ENCODE measurements at places on chromosomes 1 and 21. TPM values are rescaled to one million over a fixed set of nuclear protein-coding genes. Genes with fewer than 3 reads are reported as not detected.

GRCh38 chr1:117284399-117285215, 73.9 kb upstream of the VTCN1 start:
- no peak overlapping the region for H3K4me3 ChIP-seq
- no peak for DNase-seq
- H3K27ac ChIP-seq: no peak overlapping the region
- no peaks in the 10 kb centered on the region for H3K4me1 ChIP-seq
- H3K36me3 ChIP-seq: no peaks in the 10 kb centered on the region

DNA sequence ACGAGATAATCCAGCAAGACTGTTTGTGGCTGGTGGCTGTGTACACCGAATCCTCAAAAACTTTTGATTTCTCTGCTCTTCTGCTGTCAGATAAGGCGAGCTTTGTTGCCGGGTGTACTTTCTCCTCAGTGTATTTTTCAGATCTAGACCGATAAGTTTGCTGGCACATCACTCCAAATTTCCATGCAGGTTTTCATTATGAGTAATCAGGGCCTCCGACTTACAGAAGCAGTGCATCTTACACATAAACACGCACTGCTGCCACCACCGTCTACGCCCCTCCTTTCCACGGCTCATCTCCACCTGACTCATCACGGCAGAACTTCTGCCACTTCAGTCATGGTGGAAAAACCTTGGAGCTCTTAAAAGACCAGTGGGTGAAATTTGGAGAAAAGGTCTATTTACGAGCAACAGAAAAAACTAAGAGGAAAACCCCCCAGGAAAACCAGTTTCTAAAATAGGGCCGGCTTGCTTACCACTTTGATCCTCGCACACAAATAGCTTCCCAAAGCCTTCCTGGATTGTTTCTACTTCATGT, 7.7 kb downstream of the ZBTB21 start:
- DNase-seq: peak; percentile 87
- H3K27me3 ChIP-seq: no peaks in the 10 kb centered on the region
- peak overlapping the region; percentile 2 for H3K4me3 ChIP-seq
- peaks cover 54% of the 10 kb centered on the region for H3K4me1 ChIP-seq

- no peaks in the 10 kb centered on the region for H3K27me3 ChIP-seq
- H3K4me1 ChIP-seq: peaks cover 14% of the 10 kb centered on the region
- no peak overlapping the region for H3K27ac ChIP-seq
- DNase-seq: no peak
- H3K36me3 ChIP-seq: peaks cover 3% of the 10 kb centered on the region
These were observed 113.4 kb upstream of the RAVER2 start for GRCh38 chr1:64631346-64632034.

DNA sequence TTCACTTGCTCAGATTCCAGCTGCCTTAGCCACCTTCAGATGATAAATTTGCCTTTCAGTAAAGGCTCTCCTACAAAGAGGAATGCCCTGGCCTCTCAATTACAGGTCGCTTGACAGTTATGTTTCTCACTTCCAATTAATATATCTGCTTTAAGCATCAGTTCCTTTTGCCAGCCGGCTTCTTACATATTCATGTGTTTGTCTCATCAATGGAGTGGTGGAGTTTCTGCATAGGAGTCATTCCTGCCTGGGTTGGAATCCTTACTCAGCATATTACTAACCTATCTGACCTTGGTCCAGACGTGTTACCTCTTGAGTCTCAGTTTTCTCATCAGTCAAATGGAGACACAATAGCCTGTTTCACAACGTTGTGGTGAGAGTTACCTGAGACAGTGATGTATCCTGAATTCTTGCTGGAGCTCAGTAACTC, 9.4 kb upstream of the SESN2 start:
- DNase-seq: no peak
- H3K36me3 ChIP-seq: no peaks in the 10 kb centered on the region
- H3K27me3 ChIP-seq: no peaks in the 10 kb centered on the region
- no peak overlapping the region for H3K4me3 ChIP-seq

- H3K4me1 ChIP-seq: peaks cover 12% of the 10 kb centered on the region
- peak overlapping the region; percentile 88 for H3K27ac ChIP-seq
- no peaks in the 10 kb centered on the region for H3K36me3 ChIP-seq
- H3K27me3 ChIP-seq: no peaks in the 10 kb centered on the region
- H3K4me3 ChIP-seq: peak overlapping the region; percentile 71
- peak; percentile 88 for DNase-seq
These were observed 9.8 kb upstream of the CDC20 start for GRCh38 chr1:43348809-43349593.

DNA sequence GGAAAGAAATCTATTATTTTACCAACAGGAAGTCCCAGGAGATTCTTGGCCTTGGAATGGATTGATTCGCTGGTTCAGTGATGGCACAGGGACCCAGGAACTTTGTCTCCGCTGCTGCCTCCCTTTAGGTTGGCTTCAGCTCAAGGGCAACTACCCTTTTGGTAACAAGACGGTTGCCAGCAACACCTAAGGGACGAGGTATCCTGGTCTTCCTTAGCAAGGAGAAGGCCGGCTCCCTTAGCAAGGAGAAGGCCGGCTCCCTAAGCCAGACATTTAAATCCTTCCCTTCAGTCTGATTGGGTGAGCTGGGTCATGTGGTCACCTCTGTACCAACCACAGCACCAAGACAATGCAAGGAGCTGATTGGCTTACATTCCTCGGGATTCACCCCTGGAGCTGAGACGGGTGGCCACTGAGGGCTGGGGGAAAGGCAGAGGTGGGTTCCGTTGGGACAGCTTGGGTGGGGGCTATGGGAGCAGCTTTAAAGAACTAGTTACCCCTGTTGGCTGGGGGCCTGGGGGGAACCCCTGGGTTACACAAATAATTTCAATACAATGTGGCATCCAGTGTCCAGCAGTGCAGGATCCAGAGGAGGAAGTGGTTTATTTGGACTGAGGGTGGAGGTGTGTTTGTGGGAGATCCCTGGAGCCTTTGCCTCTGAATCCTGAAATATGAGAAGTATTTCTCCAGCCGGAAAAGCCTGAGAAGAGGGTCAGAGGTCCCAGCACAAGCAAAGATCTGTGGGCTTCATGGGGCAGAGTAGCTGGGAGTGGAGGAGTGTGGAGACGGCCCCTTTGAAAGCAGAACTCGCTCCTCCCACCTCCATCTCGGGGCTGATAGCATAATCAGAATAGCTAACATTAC, 20.7 kb upstream of the CLIC4 start:
- no peaks in the 10 kb centered on the region for H3K27me3 ChIP-seq
- peaks cover 11% of the 10 kb centered on the region for H3K4me1 ChIP-seq
- H3K27ac ChIP-seq: no peak overlapping the region
- H3K36me3 ChIP-seq: no peaks in the 10 kb centered on the region

DNA sequence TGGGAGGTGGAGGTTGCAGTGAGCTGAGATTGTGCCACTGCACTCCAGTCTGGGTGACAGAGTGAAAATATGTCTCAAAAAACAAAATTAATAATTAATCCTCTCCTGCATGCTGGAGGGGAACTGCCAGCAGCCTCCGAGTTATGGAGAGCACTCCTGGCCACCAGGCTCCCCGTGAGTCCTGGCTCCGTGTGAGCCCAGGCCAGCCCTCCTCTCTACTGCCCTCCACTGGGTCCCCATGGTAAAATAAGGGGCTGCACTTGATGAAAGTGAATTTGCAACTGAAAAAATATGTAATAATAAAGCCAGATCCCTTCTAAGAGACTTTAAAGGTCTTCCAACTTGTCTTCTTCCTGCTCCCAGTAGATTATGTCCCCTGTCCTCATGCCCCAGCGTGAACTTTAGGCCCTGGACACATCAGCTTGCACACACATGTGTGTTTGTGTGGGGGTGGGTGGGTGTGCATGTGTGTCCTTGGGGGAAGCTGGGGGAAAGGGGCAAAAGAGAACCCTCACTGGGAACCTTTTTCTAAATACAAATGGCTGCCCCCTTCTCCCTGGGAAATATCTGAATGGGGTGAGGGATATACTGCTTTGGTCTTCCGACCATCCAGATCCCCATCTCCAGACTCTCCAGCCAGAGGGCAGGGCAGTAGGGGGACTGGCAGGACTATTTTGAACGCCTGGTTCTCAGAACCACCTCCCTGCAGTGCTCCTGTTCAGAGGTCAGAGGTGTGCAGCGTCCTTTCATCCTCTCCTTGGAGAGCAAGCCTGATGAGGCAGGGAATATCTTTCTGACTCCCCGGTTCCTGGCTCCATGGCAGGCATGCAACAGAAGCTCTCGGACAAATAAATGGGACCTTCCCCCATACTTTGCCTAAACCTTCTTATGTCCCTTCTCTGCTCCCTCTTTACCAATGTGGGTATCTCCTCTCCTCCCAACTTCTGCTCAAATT, 26.2 kb downstream of the NEK2 start:
- no peaks in the 10 kb centered on the region for H3K27me3 ChIP-seq
- no peak overlapping the region for H3K27ac ChIP-seq
- no peak overlapping the region for H3K4me3 ChIP-seq
- no peaks in the 10 kb centered on the region for H3K4me1 ChIP-seq
- peak; percentile 51 for DNase-seq
- no peaks in the 10 kb centered on the region for H3K36me3 ChIP-seq

- H3K4me1 ChIP-seq: peaks cover 2% of the 10 kb centered on the region
- no peak for DNase-seq
- peaks cover 52% of the 10 kb centered on the region for H3K27me3 ChIP-seq
- H3K27ac ChIP-seq: no peak overlapping the region
- no peaks in the 10 kb centered on the region for H3K36me3 ChIP-seq
These were observed 738 bp upstream of the CDC42BPA start for GRCh38 chr1:227318853-227319607.

GRCh38 chr1:94117259-94117851, 3.6 kb downstream of the ABCA4 start:
- no peaks in the 10 kb centered on the region for H3K4me1 ChIP-seq
- no peak for DNase-seq
- no peak overlapping the region for H3K4me3 ChIP-seq
- peaks cover 1% of the 10 kb centered on the region for H3K27me3 ChIP-seq
- H3K27ac ChIP-seq: no peak overlapping the region

DNA sequence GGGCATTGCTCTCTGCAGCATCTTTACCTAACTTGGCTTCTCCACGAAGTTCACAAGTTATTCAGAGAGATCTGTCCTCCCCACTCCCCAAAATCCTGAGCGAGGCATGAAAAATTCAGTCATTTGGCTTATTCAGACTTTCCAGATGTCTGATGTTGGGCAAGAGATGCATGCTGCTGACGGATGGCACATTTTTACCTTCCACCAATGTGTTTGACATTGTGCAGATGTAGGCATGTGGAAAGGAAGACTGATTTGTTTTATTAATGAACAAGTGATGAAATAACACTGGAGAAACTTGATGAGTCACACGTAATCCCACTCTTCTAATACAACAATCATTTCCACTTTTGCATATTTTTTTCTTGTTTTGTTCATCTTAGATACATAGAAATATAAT, 86.7 kb downstream of the C1orf94 start:
- no peak for DNase-seq
- H3K27me3 ChIP-seq: peaks cover 15% of the 10 kb centered on the region
- no peak overlapping the region for H3K4me3 ChIP-seq

GRCh38 chr1:209685821-209686220, 10.6 kb downstream of the G0S2 start:
- H3K4me1 ChIP-seq: peaks cover 18% of the 10 kb centered on the region
- H3K27me3 ChIP-seq: peaks cover 11% of the 10 kb centered on the region
- no peak overlapping the region for H3K4me3 ChIP-seq

The ERICH3 gene
- total RNA-seq: not detected

The OPRD1 gene
- 0.02 TPM for total RNA-seq

The RIIAD1 gene
- not detected for total RNA-seq

The NPHS2 gene
- not detected for total RNA-seq

The CELA3B gene
- not detected for total RNA-seq

All from activated CD8-positive, alpha-beta T cell treated with anti-CD3 and anti-CD28 coated beads for 36 hours (primary cell).